Stimulated activated CD8-positive, alpha-beta memory T cell treated with anti-CD3 and anti-CD28 coated beads, Interleukin-4, amount 100 ng/mL, for 1 hour (primary cell): ENCODE measurements at places on chromosomes 7 and 10.
A peak's percentile ranks its signal among the peaks of the same experiment; 100 is the strongest.

- no peak for DNase-seq
These were observed 146.7 kb upstream of the PFKP start for GRCh38 chr10:2920637-2921036.

- no peak for DNase-seq
These were observed 199.6 kb downstream of the WDR37 start for GRCh38 chr10:1255600-1256431.

- no peak for DNase-seq
These were observed 231.8 kb upstream of the DKK1 start for GRCh38 chr10:52082307-52082706.

DNA sequence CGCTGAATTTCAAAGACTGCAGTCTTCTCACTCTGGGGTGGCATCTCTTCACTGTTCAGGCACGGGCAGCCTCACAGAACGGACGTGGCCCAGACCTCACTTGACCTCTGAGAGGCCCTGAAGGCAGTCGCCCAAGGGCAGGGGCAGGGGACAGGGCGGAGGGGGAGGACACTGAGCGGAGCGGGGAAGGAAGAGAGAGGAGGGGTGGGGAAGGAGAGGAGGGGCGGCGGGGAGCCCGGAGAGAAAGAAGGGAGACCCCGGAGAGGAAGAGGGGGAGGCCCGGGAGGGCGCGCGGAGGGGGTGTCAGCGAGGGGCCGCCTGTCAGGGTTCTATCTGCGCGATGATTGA lies 58.7 kb upstream of the COMTD1 start:
- DNase-seq: no peak

DNA sequence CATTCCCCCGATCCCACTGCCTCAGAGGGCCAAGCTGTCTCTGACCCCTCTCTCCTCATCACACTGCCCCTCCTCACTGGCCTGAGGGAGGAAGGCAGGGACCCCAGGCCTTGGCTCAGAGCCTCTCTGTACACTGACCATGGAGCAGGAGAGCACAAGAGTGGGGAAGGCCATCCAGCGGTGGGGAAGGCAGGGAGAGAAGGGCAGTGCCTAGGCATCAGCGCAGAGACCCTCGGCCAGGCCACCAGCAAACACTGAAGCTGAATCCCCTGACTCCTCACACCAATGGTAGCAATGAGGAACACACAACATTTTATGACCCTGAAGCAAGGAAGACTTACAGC lies 14.8 kb downstream of the OGDHL start:
- no peak for DNase-seq

- no peak for DNase-seq
These were observed 28.3 kb downstream of the OGDHL start for GRCh38 chr10:49733866-49734265.

DNA sequence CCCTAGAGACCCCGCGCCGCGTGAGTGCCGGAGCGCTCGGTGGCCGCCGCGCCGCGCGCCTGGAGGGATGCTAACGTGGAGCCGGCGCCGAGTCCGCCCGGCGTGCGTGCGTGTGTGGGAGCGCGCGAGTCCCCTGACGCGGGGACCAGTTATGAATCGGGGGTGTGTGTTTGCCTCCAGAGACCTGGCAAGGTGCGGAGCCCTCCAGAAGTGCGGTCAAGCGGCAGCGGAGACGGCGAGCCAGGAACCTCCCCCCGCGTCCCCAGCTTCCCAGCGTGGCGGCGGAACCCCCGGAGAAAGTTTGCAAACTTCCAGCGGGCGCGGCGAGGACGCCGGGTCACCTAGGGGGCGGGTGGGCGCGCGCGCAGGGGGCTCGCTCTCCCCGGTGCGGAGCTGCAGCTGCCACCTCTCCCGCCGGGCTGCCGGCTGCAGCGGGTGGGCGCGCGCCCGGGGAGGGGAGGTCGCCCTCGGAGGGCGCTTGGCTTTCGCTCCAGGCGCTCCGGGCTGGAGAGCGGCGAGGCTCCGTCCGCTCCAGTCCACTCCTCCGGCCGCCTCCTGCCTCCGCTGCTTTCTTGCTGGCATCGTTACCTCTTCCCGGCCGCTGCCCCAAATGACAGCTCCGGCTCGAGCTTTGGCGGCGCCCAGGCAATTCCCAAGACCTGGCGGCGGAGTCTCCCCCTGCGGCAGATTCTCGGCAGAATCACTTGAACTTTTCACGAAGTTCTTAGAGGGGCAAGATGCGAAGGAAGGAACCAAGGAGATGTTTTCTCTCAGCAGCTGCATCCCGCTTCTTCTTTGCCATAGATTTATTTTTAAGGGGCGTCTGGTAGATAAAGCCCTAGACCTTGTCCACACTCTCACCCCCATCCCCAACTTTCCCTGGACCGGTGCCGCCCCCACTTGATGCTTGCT lies 2.3 kb upstream of the CREB5 start:
- DNase-seq: no peak

- no peak for DNase-seq
These were observed 32.6 kb upstream of the GJD4 start for GRCh38 chr10:35572583-35572982.

DNA sequence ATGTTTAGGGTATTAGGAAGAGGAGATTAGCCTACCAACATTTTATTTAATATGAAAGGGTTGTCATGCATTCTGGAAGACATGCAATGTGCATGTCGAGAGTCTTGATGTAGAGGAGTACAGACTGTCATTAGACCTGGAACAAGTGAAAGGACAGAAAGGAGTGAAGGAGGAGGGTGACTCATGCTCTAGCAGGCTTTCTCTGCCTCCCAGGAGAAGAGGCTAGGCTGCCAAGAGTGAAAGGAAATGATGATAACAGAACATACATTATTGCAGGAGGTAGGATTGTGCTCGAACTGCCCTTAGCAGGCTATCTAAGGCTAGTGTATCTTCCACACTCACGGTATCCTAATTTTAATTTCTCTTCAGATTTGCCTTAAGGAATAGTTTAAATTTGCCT lies 228.8 kb downstream of the EXOC4 start:
- no peak for DNase-seq

DNA sequence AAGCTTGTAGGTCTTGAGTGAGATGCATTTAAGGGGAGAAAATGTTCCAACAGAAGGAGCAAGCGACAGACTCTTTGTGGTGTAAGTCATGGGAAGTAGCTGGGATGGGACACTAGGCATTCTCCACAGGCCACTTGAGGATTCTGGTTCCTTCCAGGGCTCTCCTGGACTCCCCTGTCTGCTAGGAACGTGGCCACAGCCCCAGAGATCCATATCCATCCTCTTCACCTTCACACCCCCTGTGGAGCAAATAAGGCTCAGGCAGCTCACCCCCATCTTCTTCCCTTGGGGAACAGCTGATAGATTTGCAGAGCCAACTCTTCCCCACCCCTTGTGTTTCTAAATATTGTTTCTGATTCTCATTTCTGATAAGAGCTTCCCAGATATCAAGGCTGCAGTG lies 482.6 kb upstream of the MKI67 start:
- no peak for DNase-seq

GRCh38 chr7:2604608-2605174 lies 27.1 kb upstream of the TTYH3 start:
- DNase-seq: no peak

GRCh38 chr7:149293338-149293737 lies 31.3 kb downstream of the ZNF783 start:
- DNase-seq: no peak

DNA sequence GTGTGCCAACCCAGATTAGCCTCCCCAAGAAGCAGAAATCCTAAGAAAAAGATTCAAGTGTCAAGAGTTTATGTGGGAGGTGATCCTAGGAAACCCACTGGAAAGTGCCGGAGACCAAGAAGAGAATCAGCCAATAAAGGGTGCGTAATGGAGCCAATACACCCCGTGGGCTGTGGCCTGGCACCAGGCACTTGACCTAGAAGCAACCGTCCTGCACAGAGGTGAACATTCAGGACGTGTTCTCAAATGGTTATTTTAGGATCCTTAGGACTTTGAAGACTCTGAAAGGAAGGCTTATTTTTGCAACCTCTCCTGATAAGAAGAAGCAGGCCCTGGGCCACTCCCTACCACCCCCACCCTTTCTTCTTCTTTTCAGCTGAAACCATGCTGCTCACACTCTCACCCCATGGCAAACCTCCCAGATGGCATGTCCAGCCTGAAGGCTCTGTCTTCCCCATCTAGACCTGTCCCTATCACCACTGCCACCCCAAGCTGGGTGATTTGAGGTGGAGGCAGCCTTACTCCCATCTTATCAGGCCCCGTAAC lies 46.6 kb downstream of the VSTM4 start:
- no peak for DNase-seq

GRCh38 chr10:29634105-29634504 lies 666 bp downstream of the SVIL start:
- no peak for DNase-seq

- DNase-seq: no peak
These were observed 45.2 kb upstream of the AKR1E2 start for GRCh38 chr10:4780782-4781181.

- DNase-seq: no peak
These were observed 68.1 kb downstream of the DGKB start for GRCh38 chr7:14834456-14834855.

- no peak for DNase-seq
These were observed 192.8 kb upstream of the KLF6 start for GRCh38 chr10:3977761-3978160.

DNA sequence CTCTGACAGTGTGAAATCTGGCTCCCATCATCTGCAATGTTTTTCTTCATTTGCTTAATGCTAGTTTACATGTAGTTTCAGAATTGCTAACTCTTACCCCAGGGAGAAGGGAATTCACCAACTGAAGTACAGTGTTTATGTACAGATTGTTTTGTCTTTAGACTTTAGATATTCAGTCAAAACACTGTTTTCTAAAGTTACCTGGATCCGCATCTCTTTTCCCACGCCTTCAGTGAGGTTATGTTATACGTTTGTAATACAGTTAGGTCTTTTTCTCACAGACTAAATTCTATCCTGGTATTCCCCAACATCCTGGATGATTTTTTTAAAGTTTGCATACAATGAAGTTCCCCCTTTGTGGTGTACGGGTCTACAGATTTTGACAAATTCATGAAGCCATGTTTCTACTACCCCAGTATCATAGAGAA lies 3.2 kb upstream of the LYZL1 start:
- no peak for DNase-seq

GRCh38 chr7:36300696-36301350 lies 88.8 kb upstream of the ANLN start:
- DNase-seq: no peak

DNA sequence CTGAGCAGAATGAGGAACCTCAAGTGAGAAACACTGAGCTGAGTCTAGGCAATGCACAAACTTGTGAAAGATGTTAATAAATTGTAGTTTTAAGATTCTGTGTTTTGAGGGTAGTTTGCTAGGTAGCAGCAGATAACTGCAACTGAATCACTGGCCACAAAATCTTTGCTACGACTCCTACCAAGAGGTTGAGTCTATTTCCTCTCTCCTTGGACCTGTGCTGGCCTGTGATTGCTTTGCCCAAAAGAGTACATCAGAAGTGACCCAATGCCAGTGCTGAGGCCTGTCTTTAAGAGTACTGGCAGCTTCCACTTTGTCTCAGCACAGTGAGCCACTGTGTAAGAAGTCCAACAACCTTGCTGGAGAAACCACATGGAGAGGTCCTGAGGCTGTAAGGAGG lies 11.9 kb upstream of the TSPAN13 start:
- no peak for DNase-seq

DNA sequence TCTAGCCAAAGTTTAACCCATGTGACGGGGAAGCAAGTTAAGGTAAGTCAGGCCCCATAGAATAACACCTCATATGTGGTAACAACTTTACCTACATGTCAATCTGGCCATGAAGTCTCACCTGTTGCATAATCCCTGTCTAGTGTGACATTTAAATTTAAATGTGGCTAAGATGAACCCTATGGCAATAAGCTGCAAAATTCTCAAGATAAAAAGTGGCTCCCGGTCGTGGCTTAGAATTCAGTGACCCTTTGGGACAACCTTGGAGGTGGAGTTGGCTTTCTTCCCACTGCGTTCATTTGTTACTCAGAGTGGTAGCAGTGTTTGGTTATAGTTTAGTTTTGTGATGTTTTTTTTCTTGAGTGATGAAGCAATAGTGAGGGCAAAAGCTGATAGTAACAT lies 90.6 kb downstream of the ARID5B start:
- no peak for DNase-seq

- no peak for DNase-seq
These were observed 89.2 kb upstream of the TOMM7 start for GRCh38 chr7:22911889-22912288.

DNA sequence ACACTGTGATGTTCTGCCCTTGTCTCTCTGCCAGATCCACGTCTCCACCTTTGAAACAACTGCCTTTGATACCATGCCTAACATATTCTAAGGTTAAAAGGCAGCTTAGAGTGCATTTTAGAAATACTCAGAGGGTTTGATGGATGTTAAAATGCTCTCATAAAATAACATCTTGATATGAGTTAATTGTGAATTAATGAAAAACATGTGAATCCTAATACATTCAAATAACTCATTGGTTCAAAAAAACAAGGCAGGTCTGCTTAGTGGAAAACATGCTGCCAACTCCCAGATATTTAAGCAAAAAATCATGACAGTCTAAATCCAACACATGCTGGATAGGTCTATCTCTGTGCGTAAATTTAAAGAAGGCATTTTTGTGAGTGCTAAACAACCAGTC lies 291.8 kb downstream of the AHR start:
- DNase-seq: no peak

GRCh38 chr10:131560166-131560565 lies 248.6 kb upstream of the TCERG1L start:
- DNase-seq: no peak

- DNase-seq: peak; percentile 50
These were observed 22.8 kb downstream of the C10orf105 start for GRCh38 chr10:71696628-71697326.

- no peak for DNase-seq
These were observed 228.1 kb downstream of the BMPER start for GRCh38 chr7:34133356-34133982.

DNA sequence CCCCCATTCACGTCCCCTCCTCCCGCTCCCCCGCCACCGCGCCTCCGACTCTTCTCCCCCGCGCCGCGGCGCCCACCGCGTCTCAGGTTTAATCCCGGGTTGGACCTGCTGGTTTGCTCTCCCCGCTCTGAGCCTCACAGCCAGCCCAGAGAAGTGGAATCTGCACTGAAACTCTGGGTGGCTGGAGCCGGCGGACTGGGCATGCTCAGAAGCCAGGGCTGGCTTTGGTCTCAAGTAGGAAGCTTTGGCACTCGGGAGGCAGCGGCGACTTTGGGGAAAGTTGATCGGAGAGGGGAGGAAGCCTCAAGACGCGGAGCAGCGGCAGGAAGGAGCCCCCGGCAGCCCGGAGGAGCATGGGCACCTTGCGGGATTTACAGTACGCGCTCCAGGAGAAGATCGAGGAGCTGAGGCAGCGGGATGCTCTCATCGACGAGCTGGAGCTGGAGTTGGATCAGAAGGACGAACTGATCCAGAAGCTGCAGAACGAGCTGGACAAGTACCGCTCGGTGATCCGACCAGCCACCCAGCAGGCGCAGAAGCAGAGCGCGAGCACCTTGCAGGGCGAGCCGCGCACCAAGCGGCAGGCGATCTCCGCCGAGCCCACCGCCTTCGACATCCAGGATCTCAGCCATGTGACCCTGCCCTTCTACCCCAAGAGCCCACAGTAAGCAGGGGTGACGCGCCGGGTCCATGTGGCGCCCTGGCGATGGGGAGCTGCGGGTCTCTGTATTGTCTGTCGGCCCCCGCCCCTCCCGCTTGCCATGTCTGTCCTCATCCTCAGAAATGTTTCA lies at the start of gene PRKG1:
Gene PRKG1 (plus strand): TSS at position 250 of the 791 bp plus-strand sequence.
- DNase-seq: no peak

- no peak for DNase-seq
These were observed 16.2 kb upstream of the INSIG1 start for GRCh38 chr7:155281398-155281969.

GRCh38 chr7:159007364-159007995 lies 137.2 kb downstream of the VIPR2 start:
- no peak for DNase-seq
